Hindlimb muscle (tissue), 1 donor: ENCODE measurements at places on chromosomes 7 and 10. TPM values are rescaled to one million over a fixed set of nuclear protein-coding genes. Genes with fewer than 3 reads are reported as not detected.
A peak's percentile ranks its signal among the peaks of the same experiment; 100 is the strongest.

GRCh38 chr10:95355301-95355700 lies 64.5 kb upstream of the PDLIM1 start:
- no peak for DNase-seq

- DNase-seq = no peak
Observed at GRCh38 chr10:50316695-50317648, 65.7 kb upstream of the ASAH2 start.

GRCh38 chr10:16950656-16951601 lies 133.7 kb upstream of the RSU1 start:
- DNase-seq = peak; percentile 71

Gene DTX2
- polyA plus RNA-seq = 8.0 TPM

DNA sequence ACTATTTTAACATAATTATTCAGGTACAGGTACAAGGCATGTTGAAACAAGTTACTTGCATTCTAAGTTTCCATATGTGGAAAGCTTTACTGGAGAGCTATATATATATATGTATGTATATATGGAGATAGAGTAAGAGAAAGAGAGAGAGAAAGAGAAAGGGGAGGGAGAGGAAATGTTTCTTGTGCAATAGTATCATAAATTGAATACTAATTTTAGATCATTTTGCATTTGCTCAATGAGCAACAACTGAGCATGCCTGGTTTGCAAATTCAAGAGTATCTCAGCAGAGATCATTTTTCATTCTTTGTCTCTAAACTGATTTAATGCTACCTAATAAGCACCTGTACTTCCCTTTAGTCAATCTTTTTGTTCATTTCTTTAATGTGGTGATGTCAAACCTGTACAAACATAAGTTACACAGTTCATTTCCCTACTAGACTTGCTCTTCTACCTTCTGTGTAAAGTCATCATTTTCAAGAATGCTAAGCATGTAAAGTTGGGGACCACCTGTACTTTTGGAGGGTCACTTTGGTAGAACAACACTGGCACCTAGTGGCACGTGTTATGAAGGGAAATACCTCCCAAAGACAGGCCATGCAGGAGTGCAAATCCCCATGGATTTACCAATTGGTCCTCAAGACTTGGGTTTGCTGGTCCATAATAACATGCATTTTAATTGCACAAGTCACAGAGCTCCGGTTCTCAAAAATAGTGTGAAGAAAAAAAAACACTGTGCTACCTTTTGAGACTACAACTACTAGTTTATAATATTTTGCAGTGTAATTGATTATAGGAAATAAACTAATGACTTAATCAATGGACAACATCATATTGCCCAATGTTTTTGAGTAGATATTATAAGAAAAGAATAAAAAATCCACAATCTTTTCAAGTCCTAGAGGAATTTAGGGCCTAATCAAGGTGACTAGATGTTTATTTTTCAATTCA lies 431.2 kb upstream of the IGFBP3 start:
- DNase-seq = peak; percentile 46

- no peak for DNase-seq
Observed at GRCh38 chr7:83677180-83677866, 28.4 kb upstream of the SEMA3E start.

GRCh38 chr7:69445541-69445940 lies 152.7 kb upstream of the AUTS2 start:
- DNase-seq = no peak
